ENCODE measurements at places on chromosomes 16 and 17. TPM values are rescaled to one million over a fixed set of nuclear protein-coding genes. Genes with fewer than 3 reads are reported as not detected.

DNA sequence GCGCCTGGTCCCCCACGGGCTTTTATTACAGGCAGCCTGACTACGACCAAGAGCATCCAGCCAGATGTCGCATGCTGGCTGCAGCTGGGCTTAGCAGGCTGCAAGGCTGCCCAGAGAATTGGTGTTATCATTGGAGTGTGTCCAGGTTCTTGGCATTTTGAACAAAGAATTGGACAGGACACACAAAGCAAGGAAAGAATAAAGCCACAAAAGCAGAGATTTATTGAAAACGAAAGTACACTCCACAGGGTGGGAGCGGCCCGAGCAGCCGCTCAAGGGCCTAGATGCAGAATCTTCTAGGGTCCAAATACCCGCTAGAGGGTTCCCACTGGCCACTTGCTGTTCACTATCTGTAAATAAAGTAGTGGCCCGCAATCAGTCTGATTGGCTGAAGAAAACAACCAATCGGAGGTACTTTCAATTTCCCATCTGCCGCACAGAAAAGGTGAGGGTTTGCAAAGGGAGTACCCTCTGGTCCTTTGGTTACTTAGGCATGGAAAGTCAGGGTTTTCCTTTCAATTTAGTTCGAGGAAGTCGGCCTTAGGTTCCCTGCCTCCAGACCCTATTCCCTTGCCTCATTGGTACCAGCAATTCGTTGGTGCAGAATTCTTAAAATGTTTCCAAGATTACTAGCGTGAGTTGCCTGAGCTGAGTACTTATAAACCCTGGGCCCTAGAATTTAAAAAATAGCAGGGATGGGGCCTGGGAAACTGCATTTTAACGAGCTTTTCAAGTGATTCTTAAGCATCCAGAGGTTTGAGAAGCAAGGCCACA, 38.5 kb upstream of the CNEP1R1 start:
- DNase-seq: no peak

- DNase-seq: no peak
Observed at GRCh38 chr16:28092721-28093384, 29.3 kb upstream of the GSG1L start.

The KRTAP4-1 gene
- not detected for total RNA-seq

DNA sequence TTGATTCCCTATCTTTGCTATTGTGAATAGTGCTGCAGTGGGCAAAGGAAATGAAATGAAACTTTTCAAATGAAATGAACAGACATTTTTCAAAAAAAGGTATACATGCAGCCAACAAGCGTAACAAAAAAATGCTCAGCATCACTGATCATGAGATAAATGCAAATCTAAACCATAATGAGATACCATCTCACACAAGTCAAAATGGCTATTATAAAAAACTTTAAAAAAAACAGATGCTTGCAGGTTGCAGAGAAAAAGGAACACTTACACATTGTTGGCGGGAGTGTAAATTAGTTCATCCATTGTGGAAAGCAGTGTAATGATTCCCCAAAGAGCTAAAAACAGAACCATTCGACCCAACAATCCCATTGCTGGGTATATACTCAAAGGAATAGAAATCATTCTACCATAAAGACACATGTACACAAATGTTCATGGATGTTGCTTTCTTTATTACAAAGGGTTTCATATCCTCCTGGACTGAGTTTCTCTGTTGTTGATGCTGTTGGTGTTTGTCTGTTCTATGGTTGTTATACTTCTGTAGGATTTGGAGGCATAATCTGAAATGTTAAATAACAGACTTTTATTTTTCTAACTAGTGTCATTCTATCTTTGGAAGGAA, 99.3 kb upstream of the SOX9 start:
- no peak for DNase-seq

The TBC1D26 gene
- not detected for total RNA-seq

DNA sequence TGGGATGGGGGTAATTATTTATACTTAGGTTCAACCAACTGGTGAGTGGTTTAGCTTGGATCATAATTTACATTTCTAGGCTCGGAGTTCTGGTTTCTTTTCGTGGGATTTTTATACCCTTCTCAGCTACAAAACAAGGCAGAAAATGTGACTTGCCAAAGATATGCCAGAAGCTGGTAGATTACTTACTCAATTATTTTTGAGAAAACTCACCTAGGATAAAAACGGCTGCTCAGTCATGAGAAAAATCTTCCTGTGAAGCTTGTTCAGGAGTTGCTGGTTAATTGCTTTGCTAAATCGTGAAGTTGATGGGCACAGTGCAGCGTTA, 1.1 kb downstream of the NDEL1 start:
- peak; percentile 6 for DNase-seq

DNA sequence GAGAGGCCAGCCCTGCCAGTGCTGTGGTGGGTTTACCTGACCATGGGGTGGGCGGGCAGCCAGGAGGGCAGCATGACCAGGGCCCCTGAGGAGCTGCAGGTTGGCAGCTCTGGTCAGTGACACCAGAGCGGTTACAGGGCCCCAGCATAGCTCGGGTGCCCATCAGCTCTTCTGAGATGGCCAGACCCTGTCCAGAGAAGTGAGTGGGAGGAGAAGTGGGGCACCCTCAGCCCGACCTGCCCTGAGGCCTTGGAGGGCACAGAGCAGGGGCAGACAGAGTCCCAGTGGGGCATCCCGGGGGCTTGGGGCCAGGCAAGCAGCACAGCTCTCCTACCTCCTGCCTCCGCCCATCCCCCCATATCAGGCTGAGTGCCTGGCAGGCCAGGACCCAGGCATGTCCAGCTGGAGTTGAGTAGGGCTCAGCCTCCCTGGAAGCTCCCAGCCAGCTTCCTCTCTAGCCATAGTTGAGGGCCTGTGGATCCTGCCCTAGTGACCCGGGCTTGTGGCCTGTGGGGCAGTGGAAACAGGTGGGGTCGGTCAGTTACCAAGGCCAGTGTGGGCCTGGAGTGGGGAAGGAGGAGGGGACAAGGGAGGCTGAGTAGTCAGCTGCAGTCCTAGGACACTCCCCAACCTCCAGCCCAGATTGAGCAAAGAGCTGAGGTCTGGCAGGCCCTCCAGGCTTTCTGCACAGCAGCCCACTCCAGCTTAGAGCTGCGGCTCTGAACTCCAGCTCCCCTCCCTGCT, 83.5 kb downstream of the AMFR start:
- no peak for DNase-seq

DNA sequence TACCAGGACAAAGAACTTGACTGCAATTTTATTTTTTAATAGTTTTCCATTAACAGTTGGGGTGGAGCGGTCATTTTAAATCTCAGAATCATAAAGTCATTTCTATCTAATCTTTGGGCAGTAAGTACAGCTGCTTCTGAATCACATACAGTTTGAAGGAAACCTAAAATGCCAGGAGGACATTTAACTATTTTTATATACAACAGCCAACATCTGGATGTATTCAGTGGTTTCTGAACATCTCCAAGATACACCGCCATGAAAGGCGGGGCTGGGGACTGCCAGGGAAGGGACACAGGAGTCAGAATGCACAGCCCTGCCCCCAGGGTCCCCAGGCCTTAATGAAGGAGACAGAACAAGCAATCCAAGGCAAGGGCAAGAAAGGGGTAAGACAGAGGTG, 392.3 kb downstream of the SLC39A11 start:
- DNase-seq: no peak

The TBC1D16 gene
- total RNA-seq: 19.8 TPM

- DNase-seq: no peak
Observed at GRCh38 chr17:48255759-48256158, 148.2 kb downstream of the SNX11 start.

DNA sequence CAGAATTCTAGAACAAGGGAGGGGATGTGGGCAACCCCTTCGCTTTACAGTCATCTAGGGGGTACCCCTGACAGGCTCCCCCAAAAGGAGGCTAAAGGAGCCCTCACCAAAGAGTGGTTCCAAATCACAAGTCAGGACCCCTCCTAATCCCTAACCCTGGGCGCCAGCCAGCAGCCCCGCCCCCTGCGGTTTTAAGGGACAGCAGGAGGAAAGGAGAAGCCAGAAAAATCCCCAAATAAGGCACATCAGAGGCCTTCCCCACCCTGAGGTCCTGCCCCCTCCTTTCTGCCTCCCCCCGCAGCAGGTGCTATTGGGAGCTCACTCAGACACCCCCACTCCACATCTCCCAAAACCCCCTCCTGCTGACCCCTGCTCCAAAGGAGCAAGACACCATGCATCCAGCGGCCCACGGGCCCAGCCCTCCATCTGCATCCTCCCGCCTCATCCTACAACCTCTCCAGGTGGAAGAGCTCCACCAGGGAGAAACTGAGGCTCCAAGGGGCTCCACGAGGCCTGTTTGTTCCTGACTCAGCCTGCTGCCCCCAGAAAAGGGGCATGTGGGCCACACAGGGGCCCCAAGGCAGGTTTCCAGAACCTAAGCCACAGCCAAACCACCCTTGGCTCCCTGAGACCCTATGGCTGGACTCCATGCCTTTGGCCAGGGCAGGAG, 93.5 kb downstream of the GOSR1 start:
- no peak for DNase-seq

GRCh38 chr16:31157136-31157535, 7.3 kb upstream of the PRSS36 start:
- no peak for DNase-seq

GRCh38 chr16:68960910-68961309, 117.6 kb downstream of the TANGO6 start:
- DNase-seq: no peak

DNA sequence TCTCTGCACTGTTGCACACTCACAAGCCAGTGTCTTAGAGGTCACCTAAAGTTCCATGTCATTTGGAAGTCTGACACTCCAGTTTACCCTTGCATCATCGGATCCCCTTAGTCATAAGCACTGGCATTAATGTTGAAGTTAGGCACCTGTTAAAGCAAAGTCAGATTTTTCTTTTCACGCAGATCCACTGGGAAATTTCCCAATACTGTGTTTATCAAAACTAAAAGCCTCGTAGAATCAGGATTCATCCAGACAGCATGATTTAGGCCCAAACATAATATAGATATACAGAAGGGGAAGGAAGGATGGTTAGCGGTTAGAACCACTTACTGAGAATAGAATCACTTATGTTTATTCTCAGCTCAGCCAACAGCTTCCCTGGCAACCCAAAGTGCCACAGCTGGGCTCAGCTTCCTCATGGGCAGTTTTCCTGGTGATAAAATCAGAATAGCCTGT, 30.1 kb upstream of the HAPSTR1 start:
- no peak for DNase-seq

The NKD1 gene
- not detected for total RNA-seq

The PLXDC1 gene
- total RNA-seq: 0.20 TPM

The ABCC12 gene
- total RNA-seq: not detected

The TMEM238L gene
- not detected for total RNA-seq

The PCGF2 gene
- 57.0 TPM for total RNA-seq

DNA sequence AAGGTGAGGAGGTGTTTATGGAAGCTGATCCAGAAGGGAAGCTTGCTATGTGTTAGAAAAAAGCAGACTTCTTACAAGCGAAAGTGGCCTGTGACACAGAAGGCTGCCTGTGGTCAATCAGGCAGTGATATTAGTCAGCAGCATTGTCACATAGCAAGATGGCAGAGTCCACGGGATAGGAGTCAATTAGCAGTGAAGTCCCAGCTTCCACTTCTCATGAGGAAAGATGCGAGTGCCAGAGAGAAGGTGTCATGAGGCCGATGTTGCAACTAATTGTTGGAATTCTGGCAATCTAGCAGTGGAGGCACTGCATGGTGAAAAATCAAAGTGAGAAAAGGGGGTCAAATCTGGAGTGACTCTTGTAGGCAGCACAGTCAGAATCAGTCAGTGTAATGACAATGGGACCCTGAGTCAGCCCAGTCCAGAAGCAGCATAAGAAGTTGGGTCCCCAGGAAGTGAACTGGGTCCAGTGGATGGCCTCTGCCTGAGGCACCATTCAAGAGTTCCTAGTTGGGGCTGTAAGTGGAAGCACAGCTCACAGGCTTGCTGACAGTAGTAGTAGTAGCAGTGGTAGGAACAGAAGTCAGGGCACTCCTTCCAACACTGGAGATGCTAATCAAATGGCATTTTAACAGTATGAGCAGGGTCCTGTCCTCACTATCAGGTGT, 85.1 kb downstream of the TNFRSF13B start:
- no peak for DNase-seq

The MARF1 gene
- 37.9 TPM for total RNA-seq

The ABCA6 gene
- total RNA-seq: not detected

The OR1A1 gene
- not detected for total RNA-seq

- no peak for DNase-seq
Observed at GRCh38 chr17:78528541-78528940, 48.7 kb downstream of the DNAH17 start.

DNA sequence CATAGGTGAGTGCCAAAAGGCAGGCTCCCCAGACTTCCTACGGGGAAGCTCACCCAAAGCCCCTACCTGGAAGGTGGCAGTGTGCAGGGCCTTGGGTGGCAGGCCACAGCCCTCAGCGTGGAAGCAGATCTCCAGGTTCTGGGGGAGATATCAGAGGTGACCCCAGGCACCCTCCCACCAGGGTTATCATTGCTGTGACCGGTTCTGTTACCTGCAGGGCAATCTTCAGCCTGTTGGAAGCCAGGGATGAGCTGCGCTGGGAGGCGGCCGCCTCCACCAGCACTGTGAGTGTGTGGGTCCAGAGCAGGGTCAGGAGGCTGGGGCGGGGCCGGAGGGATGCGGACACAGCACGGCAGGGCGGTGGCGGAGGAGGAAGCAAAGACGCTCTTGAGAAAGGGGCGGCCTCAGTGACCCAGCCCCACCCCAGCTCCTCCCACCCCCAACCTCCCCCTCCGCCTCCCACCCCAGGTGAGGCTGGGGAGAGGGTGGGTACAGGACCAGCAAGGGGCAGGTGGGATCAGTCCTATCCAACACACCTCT, 13.1 kb downstream of the UNC13D start:
- DNase-seq: no peak

The ITGB4 gene
- total RNA-seq: 0.60 TPM

The TGFB1I1 gene
- total RNA-seq: 165 TPM

DNA sequence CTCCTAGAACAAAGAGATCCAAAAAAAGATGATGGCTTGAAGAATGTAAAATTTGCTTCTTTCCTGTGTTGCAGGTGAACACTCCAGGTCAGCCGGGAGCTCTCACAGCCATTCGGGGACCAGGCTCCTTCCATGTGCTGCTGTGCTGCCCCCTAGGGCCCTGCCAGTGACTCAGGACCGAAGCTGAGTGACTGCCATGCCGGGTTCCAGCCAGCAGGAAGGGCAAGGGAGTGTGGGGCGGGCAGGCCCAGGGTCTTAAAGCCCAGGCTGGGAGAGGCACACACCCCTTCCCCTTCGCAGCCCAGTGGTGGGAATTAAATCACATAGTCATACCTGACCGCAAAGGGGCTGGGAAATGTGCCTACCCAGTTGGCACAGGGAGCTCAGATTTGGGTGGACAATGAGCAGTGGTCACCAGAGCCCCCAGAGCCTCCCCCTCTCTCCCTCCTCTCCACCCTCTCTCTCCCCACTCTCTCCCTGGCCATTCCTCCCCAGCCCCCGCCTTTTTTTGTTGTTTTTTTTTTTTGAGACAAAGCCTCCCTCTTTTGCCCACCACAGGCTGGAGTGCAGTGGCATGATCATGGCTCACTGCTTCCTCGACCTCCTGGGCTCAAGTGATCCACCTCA, 11.5 kb downstream of the EPOP start:
- DNase-seq: peak; percentile 63

GRCh38 chr16:62240722-62241121, 204.5 kb upstream of the CDH8 start:
- DNase-seq: no peak

- DNase-seq: no peak
Observed at GRCh38 chr17:61385577-61386236, 13.9 kb upstream of the TBX2 start.

The PLCG2 gene
- 0.16 TPM for total RNA-seq

The TMC5 gene
- total RNA-seq: not detected

- peak; percentile 28 for DNase-seq
Observed at GRCh38 chr17:16915752-16916556, 56.0 kb downstream of the TNFRSF13B start.

- DNase-seq: no peak
Observed at GRCh38 chr17:49717371-49717861, 9.7 kb upstream of the SLC35B1 start.

- DNase-seq: no peak
Observed at GRCh38 chr16:85449885-85450245, 163.3 kb upstream of the GSE1 start.

The GPS2 gene
- total RNA-seq: 39.1 TPM

Data from HFFc6 (cell line).